ENCODE measurements at places on chromosomes 4 and X.

- no peak for DNase-seq
Measured at GRCh38 chrX:133151336-133151735, 54.4 kb upstream of the USP26 start.

DNA sequence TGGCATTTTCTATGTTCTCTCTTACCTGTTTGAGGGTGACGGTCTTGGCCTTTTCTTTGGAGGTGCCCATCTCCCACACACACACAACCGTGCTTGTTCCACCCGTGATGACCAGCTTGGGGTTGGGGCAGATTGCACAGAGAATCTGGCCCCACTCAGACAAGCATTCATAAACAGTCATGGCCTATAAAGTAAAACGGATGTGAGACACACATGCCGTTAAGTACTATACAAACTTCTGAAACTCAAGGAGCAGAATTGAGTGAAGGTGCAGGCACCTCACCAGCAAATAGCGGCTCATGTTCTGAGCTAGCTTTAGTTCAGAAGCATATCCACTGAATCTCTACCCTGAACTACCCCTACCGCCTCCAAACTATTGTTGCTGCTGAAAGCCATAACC, 107.6 kb downstream of the CDS1 start:
- DNase-seq: no peak

DNA sequence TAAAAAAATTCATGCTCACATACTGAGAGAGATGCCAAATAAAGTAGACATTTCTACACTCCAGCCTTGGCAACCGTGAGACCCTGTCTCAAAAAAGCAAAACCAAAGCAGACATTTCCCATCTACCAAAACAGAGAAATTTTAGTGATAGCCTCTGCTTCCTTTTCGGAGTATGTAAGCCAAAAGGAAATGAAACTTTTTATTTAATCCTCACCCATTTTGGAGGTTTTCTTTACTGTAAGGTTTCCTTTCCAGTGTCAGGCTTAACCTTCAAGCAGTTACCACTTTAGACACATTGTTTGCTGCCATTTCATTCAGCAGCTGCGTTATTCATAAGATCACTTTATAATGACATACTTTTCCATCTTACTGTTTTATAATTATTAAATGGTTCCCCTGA, 15.9 kb downstream of the ADD1 start:
- no peak for DNase-seq

GRCh38 chrX:71579136-71579989, 1.1 kb downstream of the GCNA start:
- no peak for DNase-seq

DNA sequence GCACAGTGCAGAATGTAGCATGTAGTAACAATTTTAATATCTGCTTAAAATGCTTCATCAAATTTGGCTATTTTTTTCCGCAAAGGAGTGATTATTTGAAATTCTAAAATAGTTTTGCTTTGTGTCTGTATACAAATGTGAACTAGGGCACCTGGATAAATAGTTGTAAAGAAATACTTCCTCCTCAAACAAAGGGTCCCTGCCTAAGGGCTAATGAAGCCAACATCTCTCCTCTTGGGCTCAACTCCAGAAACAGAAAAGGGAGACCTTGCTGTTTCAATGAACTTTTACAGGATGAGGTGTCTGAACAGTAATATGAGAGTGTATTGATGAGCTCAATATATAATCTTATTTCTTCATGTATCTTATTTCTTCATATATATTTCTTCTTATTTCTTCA, 30.8 kb upstream of the SCOC start:
- no peak for DNase-seq

- DNase-seq: peak; percentile 15
Measured at GRCh38 chr4:120922381-120923206, at the start of gene PRDM5. Gene PRDM5, minus strand, starts transcription at chr4:120922726. Its CDS starts 118 bp downstream, at chr4:120922608.

DNA sequence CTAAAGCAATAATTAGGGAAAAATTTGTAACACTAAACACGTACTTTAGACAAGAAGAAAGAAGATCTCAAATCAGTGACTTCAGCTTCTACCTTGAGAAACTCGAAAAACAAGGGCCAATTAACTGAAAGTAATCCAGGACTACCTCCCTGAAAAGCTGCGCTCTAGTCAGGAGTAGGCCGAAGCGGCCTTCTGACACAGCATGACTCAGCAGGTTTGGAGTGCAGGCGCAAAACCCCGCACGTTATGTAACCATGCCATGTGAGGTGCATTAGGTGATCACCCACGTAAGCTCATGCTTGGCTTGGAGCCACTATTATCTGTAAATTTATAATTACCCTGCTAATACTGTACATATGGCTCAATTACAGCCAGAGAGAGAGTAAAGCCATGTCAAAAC, 52.8 kb upstream of the CCDC149 start:
- no peak for DNase-seq

Measured in urinary bladder (tissue), 4 donors.